ENCODE measurements at places on chromosomes 4 and X.
A peak's percentile ranks its signal among the peaks of the same experiment; 100 is the strongest.

- no peak for DNase-seq
These were observed 34.9 kb upstream of the IQSEC2 start for GRCh38 chrX:53316111-53316859.

DNA sequence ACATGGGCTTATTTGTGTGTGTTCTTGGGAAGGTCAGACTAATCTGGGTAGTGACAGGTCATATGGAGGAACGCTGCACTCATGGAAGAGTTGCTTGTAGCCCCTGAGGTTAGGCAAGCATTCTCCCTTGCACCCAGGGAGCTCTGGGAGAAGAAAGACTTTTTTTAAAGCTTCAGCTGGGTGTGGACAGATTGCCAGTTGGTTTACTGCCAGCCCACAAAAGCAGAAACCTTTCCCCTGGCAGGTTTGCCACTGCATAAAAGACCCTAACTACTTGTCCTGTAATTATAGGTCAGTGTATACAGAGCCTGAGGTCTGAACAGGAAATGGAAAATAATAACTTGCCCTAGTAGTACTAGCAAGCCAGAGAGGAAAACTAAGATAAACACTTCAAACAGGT lies 7.4 kb upstream of the NFKB1 start:
- no peak for DNase-seq

- DNase-seq, result no peak
These were observed at the start of gene ARHGAP4 for GRCh38 chrX:153925739-153926551. Gene ARHGAP4, minus strand, starts transcription at chrX:153926264. Its CDS starts 62 bp downstream, at chrX:153926202.

DNA sequence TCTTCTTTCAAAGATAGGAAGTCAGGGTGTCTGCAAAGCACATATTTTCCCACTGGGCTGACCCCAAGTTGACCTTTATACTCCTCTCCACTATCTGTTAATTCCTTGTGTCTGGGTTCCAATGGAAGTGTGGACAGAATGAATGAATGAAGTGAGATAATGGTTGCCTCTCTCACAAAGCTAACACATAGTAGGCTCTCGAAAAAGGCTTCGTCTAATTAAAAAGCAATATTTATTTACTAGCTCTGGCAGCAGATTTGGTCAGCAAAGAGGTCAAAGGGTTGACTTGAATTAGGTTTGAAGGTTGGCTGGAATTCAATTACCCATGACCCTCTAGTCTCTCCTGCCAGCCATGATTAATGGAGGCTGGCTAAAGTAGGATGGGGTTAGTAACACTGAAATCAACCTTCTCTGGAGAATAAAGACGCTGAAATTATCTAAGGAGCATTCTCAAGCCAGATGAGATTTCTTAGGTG lies 280.3 kb upstream of the KLF3 start:
- no peak for DNase-seq

GRCh38 chrX:120309873-120310705 lies 1.2 kb downstream of the TMEM255A start:
- DNase-seq, result peak; percentile 10

DNA sequence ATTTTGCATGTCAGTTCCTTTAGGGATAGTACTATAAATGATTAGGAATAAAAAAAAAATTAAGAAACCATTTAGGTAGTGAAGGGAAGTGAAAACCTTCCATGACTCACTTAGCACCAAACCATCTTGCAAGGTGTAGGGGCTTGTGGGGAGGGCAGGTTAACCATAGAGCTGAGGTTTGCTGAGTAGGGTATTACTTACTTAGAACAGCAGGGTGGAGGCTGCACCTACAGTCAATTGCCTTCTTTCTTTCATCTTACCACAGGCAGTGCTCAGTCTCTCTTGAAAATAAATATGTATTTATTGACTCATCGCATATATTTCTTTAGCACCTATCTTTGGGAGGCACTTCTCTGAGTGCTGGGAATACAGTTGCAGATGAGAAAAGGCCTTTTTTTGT lies 104.9 kb upstream of the GIMD1 start:
- no peak for DNase-seq

DNA sequence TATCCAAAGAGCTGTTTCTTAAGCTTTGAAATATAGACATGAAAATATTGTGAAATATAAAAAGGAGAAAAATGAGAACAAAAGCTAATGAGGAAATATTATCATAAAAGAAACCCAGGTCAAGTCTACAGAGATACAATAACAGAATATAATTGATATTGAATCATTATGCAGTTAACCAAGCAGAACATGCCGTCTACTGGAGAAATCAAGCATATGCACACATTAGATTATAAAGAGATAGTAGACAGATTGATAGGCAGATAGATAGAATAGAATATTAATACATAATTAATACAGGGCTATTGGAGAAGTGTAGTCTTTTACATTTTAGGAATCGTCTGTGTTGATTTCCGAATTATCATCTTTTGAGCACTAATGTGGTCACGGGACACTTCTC lies 208.5 kb downstream of the EPHA5 start:
- DNase-seq, result no peak

- no peak for DNase-seq
These were observed 6.8 kb upstream of the TBC1D19 start for GRCh38 chr4:26577066-26577465.

DNA sequence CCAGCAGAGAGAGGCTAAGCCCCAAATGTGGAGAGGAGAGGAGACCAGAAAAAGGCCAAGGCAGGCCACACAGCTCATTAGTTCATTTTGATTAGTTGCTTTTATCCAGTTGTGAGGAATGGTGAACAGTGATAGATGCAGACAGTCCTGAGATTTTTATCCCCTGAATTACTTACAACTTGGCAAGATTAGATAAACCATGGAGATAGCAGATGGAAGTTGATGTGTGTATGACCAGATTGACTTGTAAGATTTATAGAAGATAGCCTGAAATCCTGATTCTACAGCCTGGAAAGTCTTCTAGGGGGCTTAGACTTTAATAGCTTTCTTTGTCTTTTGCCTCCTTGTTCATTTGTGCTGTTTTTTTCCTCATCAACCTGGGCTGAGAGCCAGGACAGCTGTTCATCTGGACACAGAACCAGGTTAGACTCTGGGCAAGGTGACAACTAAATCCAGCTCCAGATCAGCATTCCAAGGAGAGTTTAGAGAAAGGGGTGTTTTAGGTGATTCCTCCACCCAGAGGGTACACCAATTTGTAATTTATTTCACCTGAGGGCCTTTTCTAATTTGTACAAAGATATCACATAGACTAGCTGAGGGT lies 215.5 kb downstream of the SPATA18 start:
- no peak for DNase-seq

DNA sequence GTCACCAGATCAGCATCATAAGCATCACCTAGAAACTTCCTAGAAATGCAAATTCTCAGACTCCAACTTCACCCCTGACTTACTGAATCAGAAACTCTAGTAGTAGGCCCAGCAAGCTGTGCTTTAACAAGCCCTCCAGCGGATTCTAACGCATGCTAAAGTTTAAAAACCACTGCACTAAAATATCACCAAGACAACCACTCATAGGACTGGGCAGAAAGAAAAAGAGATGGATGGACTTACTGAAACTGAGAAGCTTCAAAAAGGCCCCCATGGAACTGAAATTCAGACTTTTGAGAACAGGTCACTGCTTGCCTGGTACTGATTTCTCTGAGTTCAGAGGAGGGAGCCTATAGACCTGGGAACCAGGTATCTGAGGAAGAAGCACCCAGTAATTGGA lies 40.1 kb downstream of the FAM241A start:
- DNase-seq, result no peak

- no peak for DNase-seq
These were observed 12.8 kb upstream of the ASMTL start for GRCh38 chrX:1465286-1466231.

- DNase-seq, result no peak
These were observed 115.7 kb upstream of the MXRA5 start for GRCh38 chrX:3462166-3462508.

DNA sequence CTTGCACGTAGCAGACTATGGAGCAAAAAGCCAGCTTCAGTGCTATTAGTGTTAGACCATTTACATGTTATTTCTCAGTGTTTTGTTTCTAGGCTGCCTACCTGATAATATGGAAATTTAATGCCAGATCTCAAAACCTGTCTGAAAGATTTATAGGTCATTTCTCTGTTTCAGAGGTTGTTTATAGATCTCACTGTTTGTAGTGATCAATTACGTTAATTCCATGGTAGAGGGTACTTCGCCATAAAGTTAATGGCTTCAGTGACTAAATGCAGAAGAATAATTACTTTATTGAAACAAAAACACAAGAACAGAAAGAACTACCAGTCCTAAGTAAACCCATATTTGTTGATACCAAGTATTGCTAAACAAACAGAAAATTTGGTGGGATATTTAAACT lies 420.8 kb downstream of the ARHGAP24 start:
- DNase-seq, result no peak

DNA sequence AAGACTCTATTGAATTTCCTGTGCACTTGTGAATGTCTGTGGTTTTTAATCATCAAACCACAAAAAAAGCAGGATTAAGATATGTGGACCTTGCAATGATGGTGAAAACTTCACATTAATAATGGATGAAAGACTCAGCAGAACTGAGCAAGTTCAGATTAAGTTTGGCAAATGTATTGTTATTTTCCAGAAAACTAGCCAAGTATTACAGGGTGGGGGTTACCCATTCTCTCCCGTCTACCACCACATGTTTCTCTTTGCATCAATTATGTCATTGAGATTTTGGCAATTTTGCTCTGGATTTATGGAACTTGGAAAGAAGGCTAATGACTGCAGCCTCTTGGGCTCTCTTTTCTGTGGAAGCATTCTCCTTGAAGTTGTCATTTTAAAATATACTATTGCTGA lies 577.1 kb downstream of the ANKRD50 start:
- peak; percentile 43 for DNase-seq

GRCh38 chrX:55624403-55624802 lies 1.2 kb downstream of the FOXR2 start:
- DNase-seq, result no peak
